AG04449 (cell line): ENCODE measurements at places on chromosomes 11 and 22.

DNA sequence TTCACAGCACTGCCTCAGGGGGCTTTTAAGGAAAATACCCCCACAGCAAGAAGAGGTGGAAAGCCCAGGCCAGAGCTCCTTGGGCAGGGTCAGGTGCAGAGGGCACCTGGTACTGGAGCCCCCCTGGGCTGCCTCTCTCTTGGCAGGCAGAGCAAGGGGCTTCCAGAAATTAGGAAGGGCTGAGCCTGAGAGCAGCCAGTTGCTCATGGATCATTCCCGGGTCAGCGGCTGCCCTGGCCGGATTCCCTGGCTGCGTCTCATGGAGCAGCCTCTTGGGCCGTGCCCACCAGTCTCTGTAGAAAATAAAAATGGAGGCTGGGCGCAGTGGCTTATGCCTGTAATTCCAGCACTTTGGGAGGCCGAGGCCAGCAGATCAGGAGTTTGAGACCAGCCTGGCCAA lies 10.3 kb upstream of the OMP start:
- DNase-seq: no peak

- no peak for DNase-seq
These were observed 38.4 kb downstream of the CECR2 start for GRCh38 chr22:17407643-17408042.

GRCh38 chr22:40153192-40153591 lies 24.5 kb upstream of the TNRC6B start:
- no peak for DNase-seq

DNA sequence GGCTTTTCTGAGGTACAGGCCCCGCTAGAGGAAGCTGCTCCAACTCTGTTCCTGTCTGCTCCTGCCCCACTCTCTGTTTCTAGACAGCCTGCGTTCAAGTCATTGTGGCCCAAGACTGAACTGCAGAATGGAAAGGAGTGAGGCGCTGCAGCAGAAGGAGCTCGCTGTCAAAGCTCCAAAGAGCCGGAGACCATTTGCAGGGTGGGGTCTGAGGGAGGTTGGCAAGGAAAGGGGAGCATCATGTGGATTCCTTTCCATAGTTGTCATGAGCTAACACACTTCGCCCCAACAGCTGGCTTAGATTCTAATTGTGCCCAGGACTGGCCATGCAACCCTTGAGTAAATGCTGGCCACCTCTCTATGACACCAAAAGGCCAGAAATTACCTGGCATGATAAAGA lies 18.8 kb downstream of the APOL4 start:
- no peak for DNase-seq

DNA sequence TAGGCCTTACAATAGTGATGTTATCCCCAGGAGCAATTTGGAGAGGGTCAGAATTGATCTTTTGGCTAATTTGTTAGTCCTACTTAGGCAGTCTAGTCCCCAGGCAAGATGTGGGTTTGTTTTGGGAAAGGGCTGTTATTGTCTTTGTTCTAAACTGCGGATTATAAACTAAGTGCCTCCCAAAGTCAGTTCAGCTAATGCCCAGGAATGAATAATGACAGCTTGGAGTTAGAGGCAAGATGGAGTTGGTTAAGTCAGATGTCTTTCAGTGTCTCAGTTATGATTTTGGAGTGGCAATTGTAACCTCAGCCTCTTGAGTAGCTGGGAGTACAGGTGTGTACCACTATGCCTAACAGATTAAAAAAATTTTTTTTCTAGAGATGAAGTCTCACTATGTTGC lies 7.3 kb upstream of the CLNS1A start:
- DNase-seq: no peak

DNA sequence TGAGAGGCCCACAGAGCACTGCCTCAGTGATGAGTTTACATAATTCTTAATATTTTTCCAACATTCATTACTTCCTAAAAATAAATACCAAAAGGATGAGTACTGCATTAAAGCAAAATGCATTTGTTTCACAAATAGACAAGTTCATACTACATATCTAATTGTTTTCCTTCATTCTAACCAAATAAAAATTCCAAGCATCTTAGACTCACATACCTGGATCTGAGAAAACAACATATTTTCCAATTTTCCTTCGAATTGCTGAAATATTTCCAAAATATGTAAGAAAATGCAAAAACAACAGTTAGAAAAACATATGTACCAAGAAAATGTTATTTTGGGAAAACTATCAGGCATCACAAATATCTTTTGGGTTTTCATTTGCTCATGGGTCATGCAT lies 127.9 kb upstream of the CEP126 start:
- no peak for DNase-seq

- DNase-seq: no peak
These were observed 4.2 kb upstream of the HBD start for GRCh38 chr11:5238486-5238885.

DNA sequence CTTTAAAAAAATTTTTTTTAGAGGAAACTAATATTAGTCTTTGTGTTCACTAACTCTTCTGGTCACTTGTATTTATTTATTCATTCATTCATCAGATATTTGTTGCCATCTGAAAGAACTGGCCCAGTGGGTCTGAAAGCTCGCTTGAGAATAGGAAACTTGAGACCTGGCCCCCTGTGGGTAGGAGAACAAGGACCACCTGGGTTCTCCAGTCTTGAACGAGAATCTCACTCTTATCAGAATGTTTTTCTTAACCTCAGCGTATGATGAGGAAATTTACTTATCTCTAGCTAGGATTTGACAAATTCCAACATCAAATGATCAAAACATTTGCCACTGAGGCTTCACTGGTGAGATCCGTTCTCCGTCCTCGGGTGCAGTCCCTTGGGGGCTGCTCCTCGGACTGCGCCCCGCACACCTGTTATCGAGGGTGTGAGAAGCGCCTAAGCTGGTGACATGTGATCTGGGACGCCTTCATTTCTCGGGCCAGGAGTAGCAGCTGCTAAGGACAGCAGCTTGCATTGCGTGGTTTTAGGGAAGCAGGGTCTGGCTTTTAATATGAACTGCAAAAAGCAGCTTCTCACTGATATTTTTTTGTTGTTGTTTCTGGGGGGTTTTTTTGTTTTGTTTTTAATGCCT lies 6.3 kb downstream of the C22orf31 start:
- DNase-seq: no peak

DNA sequence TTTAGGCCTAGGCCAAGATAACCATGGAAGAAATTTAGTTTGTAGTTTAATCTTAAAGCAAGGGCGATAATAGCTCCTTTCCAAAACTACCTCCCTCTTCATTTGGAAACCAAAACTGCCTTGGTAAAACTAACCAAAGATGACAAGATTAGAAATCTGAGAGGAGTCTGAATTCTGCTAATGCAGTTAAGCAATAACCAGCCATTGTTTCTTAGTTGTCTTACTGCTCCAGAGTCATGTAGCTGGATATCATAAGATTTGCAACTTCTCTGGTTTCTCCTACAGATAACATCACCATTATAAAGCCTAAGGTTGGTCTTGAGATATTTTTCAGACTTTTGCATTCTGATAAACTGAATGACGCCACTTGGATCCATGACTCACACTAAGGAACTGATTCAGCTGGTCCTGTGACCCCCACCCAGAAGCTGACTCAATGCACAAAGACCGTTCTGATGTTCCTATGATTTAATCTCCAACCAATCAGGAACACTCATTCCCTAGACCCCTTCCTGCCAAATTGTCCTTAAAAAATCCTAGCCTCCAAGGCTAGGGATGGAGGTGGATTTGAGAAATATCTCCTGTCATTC lies 200.8 kb downstream of the LUZP2 start:
- no peak for DNase-seq

DNA sequence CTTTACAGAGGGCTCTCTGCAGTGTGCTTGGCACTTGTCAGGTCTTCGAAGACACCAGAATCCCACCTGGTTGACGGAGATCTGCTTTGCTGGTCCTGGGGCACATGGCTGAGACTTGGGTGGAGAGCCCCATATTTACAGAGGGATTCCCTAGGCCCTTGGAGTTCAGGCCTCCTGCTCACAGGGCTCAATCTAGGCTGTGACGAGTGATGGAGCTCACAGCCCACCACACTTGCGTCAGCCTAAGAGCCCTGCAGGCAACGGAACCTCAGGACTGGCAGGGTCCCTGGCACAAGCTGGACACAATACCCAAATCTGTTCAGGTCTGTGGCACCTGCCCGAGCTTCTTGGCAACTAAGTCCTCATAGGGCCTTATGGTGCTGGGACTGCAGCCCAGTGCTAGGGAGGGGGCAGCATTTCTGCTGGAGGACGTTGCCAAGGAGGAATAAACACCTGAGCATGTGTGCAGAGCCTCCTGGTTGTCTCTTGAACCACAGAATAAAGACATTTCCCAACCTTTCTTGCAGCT lies 59.1 kb downstream of the KCNC1 start:
- DNase-seq: no peak

DNA sequence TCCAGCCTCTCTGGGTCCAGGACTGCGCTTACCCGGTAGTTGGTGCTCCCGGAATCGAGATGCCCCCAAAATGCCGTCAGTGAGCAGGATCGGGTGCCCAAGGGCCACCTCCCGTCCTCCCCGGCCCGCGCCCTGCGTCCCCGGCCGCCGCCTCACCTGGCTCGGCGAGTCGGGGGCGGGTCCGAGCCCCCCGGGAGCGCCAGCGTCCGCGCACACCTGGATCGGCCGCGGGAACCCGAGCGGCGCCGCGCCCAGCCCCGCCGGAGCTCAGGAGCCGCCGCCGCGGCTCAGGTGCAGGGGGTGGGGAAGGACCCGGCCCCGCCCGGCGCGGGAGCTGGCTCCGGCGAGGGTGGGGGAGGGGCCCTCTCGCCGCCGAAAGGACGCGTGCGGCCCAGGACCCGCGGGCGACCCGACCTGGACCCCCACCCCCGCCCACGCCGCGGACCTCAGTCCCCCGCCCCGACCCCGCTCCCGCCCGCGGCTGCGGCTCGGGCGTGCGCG lies at the start of gene SHANK2:
TSS of gene SHANK2 (minus strand) at position 309 of the 501 bp plus-strand sequence. CDS start 105,251 bp downstream, outside the sequence.
- DNase-seq: no peak

- DNase-seq: no peak
These were observed 690.4 kb downstream of the BRD1 start for GRCh38 chr22:49137206-49137840.

- no peak for DNase-seq
These were observed 29.0 kb downstream of the TRMU start for GRCh38 chr22:46364341-46365165.

GRCh38 chr11:16252373-16252772 lies 104.0 kb downstream of the SOX6 start:
- no peak for DNase-seq

DNA sequence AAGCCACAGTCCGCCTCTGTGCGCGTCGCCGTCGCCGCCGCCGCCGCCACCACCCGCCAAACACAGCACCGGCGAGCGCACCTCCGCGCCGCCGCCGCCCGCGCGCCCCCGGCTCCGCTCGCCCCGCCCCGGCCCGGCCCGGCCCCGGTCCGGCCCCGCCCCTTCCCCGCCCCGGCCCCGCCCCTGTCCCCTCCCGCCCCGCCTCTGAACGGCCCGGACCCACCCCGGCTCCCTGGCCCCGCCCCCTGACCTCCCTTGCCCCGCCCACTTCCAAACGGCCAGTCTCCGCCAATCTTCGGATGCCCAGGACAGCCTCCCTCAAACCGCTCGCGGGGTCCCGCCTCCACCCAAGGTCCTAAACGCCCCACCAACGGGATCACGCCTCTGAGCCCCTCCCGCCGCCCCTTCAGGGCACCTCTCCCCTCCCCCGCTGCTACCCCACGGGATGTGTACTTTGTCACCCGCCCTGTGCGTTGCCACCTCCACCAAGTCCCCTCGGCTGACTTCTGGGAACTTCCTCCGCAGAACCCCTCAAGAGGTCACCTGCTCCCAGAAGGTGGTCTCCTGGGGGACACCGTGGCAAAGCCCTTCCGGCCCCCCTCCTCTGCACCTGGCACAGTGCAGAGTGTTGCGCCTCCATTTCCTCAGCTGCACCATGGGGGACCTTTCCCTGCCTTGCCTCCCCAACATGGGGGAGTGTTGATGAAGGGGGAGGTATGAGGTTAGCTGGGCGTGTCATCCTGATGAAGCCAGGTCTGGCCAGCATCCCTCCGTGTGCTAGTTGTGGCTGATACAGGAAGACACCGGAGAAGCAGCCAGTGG lies at the start of gene KIAA0930:
TSS of gene KIAA0930 (minus strand) at position 85 of the 822 bp plus-strand sequence. CDS start 191 bp downstream, outside the sequence.
- no peak for DNase-seq

DNA sequence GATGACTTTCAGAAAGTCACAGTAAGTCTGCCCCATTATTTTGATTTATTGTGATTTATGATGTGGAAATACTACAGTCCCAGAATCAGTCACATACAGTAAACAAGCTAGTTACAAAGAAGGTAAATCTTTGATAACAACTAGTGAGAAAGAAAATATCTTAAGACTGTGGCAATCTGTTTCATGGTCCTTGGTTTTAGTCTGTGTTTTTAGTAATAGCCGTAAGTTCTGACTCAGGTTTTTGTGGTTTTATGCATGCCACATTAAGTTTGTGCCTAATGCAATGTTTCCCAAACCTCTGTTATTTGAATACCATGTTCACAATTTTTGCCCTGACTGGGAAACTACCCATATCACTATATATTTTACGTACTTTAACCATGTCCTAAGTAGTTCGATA lies 6.7 kb downstream of the CEP295 start:
- DNase-seq: peak; percentile 40
